ENCODE measurements at places on chromosomes 16 and 17.

- no peak for DNase-seq
Measured at GRCh38 chr16:23452221-23452571, 793 bp downstream of the COG7 start.

DNA sequence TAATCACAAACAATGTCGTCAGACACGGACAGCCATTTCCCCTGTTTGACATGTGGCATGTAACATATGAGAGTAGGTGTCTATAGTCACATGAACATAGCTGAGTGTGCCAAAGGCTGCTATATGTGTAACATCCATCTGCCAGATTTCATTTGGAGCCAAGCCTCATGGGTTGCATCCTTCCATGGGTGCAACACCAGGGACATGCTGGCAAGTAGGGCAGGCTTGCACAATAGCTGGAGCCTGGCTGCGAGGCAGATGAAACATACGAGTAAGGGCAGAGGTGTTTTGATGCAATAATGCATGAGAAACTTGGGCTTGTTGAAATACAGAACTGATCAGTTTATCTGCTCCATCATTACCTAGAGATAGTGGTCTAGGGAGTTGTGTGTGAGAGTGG lies 9.0 kb upstream of the ZNF689 start:
- DNase-seq = no peak

DNA sequence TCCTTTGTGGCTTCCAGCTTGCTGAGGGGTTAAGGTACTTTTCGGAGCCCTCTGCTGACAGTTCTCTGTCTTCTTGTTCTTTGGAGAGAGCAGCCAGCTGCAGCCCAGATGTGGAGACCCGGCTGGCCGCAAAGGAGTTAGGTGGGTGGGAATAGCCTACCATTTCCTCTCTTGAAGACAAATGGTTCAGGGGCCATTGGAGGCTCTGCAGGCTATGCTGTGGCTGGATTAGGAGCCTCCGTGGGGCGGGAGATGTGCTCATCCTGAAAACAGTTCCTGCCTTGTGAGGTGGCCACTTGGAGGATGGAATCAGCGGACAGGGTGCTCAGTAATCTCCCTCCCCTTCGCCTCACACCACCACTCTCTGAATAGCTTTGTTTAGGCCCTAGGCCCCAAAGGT lies 30.3 kb downstream of the MEOX1 start:
- DNase-seq = no peak

DNA sequence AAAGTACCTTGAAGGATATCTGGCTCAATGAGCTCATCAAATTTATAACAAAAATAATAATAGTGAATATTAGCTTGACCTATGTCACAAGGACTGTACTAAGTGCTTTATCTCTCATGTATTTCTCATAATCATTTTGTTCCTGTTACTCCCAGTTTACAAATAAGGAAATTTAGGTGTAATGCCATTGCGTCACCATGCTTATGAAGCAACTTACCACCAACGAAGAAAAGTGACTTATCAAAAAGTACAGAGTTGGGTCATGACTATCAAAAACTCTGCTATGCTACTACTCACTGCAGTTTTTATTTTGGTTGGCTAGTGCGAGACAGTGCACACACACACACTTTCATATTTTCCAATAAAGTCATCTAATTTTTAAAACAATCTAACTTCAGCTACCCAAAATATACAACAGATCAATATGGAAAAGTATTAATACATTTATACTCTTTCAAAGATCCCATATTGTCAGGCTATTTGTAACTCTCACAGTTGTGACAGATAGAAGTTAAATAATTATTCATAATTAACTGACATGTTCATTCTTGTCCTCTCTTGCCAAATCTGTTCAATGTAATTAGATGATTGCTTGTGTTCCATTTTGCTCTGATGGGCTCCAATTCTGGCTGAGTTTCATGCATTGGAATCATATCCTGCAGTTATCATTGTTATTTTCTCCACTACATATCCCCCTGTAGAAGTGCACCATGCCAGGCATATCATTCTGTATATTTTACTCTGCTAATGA lies 119.4 kb downstream of the KCNJ2 start:
- DNase-seq = no peak

GRCh38 chr16:28549301-28549899 lies 4.3 kb upstream of the SGF29 start:
- no peak for DNase-seq

DNA sequence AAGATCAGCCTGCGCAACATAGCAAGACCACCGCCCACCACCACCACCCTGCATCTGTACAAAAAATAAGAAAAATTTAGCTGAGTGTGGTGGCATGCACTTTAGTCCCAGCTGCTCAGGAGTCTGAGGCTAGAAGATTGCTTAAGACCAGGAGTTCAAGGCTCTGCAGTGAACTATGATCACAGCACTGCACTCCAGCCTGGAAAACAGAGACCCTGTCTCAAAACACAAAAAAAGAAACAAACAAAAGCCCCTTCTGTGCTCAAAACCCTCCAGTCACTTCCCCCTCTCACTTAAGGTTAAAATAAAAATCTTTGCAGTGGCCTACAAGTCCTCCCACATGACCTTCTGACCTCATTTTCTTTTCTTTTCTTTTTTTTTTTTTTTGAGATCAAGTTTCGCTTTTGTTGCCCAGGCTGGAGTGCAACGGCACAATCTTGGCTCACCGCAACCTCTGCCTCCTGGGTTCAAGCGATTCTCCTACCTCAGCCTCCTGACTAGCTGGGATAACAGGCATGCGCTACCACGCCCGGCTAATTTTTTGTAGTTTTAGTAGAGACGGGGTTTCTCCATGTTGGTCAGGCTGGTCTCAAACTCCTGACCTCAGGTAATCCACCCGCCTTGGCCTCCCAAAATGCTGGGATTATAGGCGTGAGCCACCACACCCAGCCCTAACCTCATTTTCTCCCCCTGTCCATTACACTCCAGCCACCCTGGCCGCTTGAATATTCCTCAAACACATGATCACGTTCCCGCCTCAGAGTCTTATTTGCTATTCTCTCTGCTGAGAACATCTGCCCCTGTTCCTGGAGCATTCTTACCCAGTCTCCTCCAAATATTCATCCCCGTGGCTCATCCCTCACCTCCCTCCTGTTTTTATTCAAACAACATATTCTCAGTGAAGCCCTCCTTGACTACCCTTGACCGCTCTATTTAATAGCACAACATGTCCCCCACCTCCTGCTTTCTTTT lies 126.6 kb upstream of the MED13 start:
- DNase-seq = no peak

DNA sequence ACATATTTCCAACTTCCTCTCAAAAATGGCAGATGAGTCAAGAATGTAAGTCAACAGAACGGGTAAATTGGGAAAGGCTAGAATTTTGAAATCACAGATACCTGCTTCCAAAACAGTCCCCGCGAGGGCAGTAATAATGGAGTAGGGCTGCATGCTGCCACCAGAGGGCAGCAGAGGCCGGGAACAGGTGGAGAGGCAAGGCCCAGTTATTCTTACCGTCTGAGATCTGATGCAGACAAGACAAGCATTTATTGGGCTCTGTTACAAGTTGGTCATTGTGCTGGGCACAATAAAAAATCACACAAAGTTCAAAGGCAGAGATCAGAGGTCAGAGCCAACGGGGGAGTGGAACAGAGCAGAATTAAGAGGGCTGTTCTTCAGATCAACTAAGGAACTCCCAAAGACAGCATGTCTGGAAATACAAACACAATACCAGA lies 8.8 kb upstream of the MLKL start:
- peak; percentile 84 for DNase-seq

DNA sequence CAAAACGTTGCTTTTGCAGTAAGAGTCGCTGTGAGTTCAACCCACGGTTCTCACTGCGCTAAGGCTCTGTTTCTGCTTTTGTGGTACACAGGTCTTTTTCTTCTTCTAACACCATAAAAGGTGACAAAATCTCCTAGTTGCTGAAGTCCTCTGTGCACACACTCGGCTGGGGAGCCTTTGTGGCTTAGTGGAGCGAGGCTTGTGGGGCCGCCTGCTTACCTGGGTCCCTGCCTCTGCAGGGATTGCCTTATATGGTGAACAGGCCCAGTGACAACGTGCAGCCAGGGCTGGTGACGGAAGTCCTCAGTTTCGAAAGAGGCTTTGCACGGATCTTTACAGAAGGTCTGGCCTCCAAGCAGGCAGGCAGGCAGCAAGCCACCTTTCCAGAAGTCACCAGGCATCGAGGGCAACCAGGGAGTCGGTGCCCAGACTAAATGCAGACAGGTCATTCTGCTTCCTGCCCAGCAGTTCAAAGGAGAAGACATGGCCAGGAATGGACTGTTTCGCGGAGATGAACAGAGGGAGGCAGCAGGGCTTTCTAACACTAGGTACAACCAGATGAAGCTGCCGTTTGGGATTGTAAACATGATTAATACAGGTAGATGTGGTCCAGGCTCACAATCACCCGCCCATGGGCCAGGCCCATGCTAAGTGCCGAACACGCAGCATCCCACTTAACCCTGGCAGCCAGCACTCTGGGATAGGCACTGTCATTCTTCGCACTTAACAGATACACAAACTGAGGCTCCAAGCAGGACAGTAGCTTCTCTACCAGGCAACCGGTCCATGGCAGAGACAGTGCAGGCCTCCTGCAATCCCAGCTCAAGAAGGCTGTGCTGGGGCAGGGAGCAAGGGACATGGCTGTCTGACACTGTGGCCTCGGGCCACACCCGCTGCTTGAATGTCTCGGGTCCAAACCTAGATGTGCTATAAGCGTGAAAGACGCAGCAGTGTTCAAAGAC lies 10.7 kb upstream of the MEAK7 start:
- peak; percentile 85 for DNase-seq

GRCh38 chr16:49409121-49409520 lies 35.5 kb downstream of the C16orf78 start:
- DNase-seq = no peak

- peak; percentile 25 for DNase-seq
Measured at GRCh38 chr17:34201767-34202166, 53.3 kb upstream of the CCL2 start.

- no peak for DNase-seq
Measured at GRCh38 chr16:50517450-50518252, 30.5 kb upstream of the NKD1 start.

Data from GM20000 (cell line).